ENCODE measurements at places on chromosomes 4 and X.

- no peak for DNase-seq
Observed at GRCh38 chrX:2369206-2369605, 131.6 kb downstream of the DHRSX start.

DNA sequence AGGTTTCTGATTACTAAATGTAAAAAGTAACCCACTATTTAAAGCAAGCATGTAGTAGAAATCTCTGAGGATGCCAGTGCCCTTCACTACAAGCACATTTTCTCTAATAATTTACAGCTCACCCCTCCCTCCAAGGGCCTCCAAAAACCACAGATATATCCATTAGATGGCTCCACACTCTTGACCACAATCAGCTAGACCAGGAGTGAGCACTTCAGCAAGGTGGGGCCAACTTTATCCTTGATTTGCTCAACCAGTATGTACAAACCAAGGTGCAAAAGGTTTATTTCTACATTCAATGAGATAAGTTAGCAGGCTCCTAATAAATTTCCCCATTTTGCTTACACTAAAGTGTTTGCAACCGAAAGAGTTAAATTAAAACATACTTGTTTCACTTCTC is 35.8 kb downstream of the RFC1 start:
- no peak for DNase-seq

GRCh38 chrX:107677501-107677901 is 49.2 kb downstream of the PRPS1 start:
- DNase-seq = no peak

GRCh38 chrX:39616098-39616729 is 481.5 kb downstream of the BCOR start:
- no peak for DNase-seq

GRCh38 chr4:138758196-138758595 is 257.4 kb upstream of the NOCT start:
- DNase-seq = no peak

- DNase-seq = no peak
Observed at GRCh38 chr4:78612398-78613178, 61.0 kb downstream of the ANXA3 start.

DNA sequence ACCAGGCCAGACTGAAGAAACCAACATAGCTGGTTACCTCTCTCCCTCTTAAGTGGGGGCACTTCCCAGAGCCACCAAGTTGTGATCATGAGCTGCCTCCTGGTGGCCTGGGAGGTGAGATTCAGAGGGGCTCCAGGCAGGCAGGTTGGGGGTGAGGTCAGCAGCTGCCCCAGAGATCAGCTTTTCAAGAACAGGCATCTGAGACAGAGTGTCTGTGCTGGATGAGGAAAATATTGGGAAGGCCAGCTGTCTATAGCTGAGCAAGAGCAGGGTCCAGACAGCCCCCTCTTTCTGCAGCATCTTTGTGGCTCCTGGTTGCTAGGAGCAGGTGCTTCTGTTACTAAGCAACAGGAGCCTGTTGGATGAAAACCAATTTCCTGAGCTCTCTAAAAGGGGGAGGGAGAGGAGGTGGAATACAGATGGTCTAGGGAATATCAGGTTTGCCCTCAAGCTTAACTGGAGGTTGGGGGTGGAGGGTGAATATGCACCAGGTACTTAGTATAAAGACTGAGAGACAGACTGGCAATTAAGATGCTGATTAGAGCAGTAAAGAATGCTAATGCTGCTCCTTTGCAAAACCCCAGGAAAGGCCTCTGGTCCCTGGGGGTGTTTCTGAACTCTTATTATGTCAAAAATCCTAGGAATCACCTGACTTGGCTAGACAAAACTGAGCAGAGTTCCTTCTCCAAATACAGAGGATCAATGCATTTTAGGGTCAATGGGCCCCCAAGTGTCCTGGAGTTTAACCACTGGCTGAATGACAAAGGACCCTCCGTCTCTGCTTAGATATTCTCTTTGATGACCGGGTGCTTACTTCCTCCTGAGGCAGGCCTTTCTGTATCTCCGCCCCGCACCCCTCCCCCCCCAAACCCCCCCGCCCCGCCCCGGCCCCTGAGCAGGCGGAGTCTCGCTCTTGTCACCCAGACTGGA is 21.4 kb downstream of the ZCCHC13 start:
- DNase-seq = no peak

- DNase-seq = no peak
Observed at GRCh38 chr4:144518181-144518895, 127.6 kb upstream of the HHIP start.

DNA sequence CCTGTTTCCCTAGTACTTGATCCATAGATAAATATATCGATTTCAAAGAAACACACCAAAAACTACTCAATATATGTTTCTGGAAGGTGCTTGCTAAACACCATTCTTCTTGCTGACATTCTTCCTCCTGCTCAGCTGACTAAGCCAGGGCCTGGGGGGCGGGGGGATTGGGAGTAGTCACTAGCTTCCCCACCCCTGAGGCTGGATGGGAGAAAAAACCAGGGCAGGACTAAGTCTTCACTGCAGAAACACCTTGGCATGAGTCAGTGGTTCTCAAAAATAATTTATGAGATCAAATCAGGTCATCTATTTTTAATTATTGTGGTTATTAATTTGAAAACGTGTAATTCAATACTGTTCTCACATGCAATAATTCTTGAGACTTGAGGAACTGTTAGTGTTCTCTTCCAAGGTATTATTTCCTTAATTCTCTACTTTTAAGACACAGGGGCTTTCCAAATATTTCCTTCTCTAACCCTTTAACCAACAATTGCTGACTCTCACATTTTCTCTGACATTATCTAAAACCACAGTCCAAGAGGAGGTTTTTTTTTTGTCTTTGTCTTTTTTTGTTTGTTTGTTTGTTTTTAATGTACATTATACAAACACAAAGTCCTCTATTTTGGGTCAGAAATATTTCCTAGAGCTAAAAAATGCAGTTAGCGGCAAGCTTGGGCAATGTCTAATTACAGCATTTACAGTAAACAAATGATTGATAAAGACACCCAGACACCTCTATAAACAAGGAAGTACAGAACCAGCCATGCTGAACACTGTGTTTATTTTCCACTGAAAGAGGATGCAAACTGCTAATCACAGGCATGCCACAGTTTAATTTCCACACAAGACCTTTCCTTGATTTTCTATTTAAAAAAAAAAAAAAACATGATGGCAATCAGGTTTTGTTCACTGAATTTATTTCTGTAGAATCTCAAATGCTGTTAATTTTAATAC is 120.3 kb upstream of the USP9X start:
- no peak for DNase-seq

DNA sequence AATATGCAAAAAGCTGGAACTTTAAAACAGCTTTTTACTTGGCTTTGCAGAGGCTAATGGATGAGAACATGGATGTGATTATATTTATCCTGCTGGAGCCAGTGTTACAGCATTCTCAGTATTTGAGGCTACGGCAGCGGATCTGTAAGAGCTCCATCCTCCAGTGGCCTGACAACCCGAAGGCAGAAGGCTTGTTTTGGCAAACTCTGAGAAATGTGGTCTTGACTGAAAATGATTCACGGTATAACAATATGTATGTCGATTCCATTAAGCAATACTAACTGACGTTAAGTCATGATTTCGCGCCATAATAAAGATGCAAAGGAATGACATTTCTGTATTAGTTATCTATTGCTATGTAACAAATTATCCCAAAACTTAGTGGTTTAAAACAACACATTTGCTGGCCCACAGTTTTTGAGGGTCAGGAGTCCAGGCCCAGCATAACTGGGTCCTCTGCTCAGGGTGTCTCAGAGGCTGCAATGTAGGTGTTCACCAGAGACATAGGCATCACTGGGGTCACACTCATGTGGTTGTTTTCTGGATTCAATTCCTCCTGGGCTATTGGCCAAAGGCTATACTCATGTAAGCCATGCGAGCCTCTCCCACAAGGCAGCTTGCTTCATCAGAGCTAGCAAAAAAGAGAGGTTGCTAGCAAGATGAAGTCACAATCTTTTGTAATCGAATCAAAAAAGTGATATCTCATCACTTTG is 15.6 kb downstream of the TLR8 start:
- DNase-seq = no peak

DNA sequence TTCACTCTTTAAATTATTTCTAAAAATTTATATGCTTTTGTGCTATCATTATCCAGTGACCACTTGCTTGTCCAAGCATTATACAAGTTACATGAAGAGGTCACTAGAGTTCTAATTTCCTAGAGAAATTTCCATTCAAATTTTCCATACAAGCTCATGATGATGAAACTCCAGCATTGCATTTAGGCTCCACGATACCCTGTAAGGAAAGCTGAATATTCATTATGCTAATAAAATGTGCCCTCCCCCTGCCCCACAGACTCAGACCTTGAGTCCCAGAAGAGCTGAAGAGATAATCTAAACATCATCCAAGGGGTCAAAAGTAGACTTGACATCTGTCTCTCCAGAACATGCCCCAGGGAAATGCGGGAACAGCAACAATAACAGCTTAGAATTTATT is 19.6 kb upstream of the FAM156A start:
- DNase-seq = no peak

GRCh38 chr4:26034849-26035248 is 120.8 kb downstream of the SMIM20 start:
- no peak for DNase-seq

GRCh38 chrX:79524642-79525041 is 157.5 kb upstream of the ITM2A start:
- no peak for DNase-seq

- DNase-seq = no peak
Observed at GRCh38 chrX:46381630-46382029, 163.6 kb downstream of the ZNF674 start.

GRCh38 chr4:30460818-30461217 is 259.4 kb upstream of the PCDH7 start:
- DNase-seq = no peak

DNA sequence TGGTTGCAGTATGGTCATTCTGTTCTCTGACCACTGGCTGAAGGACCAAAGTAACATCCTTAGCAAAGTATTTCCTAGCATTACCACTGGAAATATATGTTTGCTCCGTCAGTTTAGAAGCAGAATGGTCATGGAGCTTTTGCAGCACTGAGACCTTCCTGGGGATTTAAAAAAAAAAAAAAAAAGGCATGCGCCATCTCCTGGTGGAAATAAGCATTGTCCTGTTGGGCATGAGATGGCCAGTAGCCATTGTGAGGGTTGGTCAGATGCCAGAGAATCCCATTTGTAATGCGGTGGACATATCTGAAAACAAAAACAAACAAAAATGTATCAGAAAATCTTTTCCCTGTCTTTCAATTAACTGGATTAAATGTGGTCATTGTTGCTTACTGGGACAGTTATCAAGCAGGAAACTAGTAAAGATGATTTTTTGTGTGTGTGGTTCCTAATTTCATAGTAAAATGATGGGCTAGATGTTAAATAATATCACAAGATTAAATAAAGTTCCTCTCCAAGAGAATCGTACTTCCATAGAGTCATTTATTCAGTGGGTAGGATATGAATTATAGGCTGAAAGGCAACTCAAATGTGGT is 139.6 kb downstream of the SOWAHB start:
- DNase-seq = no peak

DNA sequence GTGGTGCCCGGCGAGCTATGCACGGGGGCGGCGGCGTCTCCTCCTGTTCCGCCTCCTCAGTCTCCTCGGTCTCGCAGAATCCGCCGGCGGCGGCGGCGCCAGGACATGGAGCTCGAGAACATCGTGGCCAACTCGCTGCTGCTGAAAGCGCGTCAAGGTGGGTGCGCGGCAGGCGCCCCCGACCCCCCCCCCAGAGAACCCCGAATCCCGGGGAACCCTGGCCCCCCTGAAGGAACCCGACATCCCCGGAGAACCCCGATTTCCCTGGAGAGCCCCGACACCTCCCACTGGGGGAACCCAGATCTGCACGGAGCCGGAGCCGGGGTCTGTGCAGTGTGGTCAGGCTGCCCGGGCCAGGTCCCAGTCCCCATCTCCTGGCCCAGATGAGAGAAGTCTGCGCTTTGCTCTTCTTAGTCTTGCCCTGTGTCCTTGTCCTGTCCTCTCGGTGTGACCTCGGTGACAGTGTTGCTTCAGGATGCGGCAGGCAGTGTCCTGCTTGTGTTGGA is 648 bp downstream of the GRK4 start:
- no peak for DNase-seq

DNA sequence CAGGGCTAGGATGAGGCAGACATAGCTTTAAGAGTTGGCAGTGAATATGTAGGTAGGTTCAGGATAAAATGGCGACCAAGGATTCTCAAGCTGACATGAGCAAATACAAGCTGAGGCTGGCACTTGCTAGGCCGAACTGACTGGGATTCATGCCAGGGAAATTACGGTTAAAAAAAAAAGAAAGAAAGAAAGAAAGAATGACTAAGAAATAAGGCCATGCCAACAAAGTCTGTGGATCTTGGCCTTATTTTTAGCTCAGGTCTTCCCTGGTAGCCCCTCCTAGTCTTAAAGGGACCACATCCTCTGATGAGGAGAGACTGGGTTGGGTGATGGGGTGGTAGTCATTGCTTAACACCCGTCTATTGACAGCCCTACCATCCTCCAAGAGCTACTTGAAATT is 64.4 kb upstream of the KLHL13 start:
- DNase-seq = no peak

GRCh38 chrX:119685225-119686066 is 7.5 kb downstream of the SEPTIN6 start:
- no peak for DNase-seq

DNA sequence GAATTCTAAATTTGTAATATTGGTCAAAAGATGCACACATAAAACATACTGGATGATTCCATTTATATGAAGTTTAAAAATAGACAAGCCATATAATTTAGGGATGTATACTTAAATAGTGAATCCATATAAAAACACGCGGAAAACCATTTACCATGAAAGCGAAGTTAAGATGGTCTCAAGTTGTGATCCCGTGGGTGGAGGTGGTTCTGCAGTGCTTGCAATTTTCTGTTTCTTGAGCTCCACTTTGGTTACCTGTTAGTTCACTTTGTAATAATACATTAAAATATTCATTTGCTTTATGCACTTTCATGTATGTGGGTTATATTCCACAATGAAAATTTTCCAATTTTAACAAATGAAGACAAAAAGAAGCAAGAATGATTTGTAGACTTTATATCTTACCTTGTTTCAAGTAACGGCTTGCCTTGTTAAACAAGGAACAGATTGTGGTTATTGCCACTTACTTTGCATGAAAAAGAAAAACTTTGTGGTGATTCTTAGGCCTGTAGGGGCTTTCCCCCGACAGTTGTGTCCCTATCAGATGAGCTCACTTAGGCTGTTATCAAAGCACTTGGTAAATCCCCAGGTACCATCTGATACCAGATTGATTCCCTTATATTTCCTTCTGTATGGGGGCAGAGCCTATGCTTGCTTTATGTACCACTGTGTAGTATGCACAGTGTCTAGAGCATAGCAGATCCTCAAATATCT is 12.2 kb downstream of the UCP1 start:
- DNase-seq = no peak

DNA sequence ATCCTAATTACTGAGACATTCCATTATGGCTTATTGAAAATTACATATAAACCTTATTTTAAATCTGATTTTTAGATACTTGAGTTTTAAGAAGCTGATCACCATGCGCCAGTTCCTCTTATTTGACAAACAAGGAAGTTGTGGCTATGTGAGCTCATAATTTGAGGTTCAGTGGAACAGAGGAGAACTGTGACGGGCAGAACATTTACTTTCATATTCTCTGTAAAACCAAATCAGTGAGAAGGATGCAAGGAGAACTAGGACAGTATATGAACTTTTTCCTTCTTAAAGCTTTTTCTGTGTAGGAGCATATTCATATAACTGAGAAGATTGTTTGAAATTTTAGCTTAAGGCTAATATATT is 25.3 kb downstream of the STIM2 start:
- no peak for DNase-seq
